ENCODE measurements at places on chromosomes 7 and 10.

GRCh38 chr7:22181663-22182062 is 175.3 kb downstream of the RAPGEF5 start:
- DNase-seq = no peak

GRCh38 chr10:27792216-27792615 is 46.6 kb upstream of the MKX start:
- DNase-seq = no peak

DNA sequence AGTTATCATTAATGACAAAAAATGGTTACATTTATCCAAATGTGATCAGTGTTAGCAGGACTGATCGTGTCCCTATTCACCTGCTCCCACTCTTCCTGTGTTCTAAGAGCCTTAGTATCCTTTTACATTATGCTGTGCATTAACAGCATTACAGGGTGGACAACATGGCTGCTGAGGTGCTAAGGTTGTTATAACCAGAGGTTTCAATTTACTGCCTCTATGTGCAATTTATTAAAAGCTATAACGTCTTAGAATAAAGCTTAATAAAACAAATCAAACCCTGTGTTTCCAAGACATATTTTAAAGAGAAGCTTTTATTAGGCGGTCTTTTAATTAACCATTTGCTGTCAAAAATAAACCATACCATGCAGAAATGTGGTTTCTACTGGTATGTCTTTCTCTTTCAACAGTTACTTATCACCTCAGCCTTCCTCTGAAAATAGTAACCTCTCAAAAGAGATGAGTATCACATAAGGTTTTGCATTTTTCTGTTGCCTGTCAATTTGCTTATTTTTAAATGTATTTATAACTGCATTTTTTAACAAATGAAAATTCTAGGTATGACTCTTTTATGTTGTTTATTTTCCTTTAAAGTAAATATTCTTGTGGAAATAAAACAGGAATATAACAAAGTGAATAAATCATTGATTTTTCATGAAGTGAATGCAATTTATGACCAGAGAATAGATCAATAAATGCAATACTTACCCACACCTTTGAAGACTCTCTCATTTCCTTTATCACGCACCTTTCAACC is 849.8 kb upstream of the SORCS1 start:
- no peak for DNase-seq

GRCh38 chr7:126973066-126973465 is 279.7 kb downstream of the GRM8 start:
- no peak for DNase-seq

GRCh38 chr10:22643116-22643515 is 71.3 kb downstream of the PIP4K2A start:
- no peak for DNase-seq

DNA sequence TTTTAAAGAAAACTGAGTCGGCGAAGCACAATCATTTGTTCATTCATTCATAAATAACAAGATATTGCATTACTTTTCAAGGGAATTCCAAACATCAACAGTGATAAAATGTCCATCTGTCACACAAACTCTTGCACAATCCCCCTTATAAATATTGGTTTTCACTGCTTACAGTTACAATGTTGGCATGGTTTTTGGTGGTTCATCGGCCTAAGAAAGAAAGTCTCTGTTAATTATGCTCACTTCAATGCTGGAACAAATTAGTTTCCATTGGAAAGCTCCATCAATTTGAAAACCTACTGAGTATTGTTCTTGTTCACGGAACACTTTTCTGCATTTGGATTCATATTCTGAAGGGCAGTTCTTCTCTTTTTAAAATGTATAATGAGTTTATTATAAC is 188.5 kb downstream of the JAZF1 start:
- no peak for DNase-seq

Measured in activated naive CD4-positive, alpha-beta T cell treated with anti-CD3 and anti-CD28 coated beads, Interleukin-2, amount 50 U/mL, for 16 hours (primary cell).